Activated T-cell treated with anti-CD3 and anti-CD28 coated beads, Interleukin-2, amount 50 U/mL, for 24 hours (primary cell): ENCODE measurements at places on chromosomes 6 and 20.

GRCh38 chr6:148426317-148426977 lies 83.8 kb downstream of the SASH1 start:
- DNase-seq = no peak

DNA sequence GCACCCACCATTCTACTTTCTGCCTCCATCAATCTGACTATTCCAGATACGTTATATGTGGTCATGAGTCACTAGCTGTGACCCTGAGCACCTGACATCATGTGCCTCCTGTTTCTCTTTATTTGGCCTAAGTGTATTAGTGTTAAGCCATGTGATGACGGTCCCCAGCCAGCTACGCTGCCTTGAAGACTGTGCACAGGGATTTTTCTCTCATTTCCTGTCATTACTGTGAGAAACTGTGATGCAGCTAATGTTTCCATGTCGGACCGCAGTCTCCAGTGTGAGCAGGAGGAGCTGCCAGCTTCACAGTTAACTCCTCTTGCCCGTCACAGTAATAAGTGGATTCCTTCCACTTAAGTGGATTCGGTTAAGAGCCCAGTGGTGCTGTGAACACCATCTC lies 9.9 kb upstream of the SPATS1 start:
- no peak for DNase-seq

GRCh38 chr20:25356271-25356933 lies 34.2 kb downstream of the ABHD12 start:
- DNase-seq = no peak

GRCh38 chr20:38207621-38208020 lies 42.6 kb upstream of the TGM2 start:
- no peak for DNase-seq

DNA sequence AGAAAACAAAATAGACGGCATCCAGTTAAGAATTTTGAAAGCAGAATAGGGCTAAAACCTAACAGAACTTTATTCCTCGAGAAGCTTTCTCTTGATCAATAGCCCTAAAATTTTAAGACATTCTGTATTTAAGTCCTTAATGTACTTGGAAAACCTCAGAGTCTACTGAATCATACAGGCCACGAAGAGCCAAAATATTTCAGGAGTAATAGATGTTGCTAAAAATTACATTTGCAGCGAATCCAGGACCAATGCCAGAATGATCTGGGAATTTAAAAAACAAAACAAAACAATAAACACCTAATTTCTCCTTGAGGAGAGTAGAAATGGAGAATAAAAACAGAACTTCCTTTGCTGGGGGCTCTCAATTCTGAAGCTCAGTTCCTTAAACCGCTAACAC lies 23.3 kb downstream of the ATXN1 start:
- no peak for DNase-seq
